Fibroblast of the conjunctiva (primary cell): ENCODE measurements at places on chromosomes 1 and 21.

DNA sequence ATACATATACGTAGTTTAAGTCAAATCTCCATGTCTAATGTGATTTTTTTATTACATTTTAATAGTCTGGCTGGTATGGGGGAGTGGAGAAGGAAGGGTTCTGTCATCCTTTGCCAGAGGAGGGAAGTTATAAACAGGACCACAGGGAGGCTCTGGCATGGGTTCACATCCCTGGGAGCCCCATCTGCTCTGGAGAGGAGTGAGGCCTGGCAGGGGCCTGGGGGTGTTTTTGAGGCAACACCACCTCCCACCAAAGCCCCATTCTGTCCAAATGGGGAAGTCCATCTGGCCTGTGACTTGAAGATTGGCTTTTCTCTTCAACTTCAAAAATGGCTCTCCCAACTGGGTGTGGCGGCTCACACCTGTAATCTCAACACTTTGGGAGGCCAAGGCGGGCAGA lies 15.8 kb downstream of the DISP3 start:
- DNase-seq = no peak

- no peak for DNase-seq
These were observed 10.9 kb upstream of the CD5L start for GRCh38 chr1:157852476-157852875.

GRCh38 chr1:177571076-177571475 lies 398.8 kb downstream of the SEC16B start:
- DNase-seq = no peak

DNA sequence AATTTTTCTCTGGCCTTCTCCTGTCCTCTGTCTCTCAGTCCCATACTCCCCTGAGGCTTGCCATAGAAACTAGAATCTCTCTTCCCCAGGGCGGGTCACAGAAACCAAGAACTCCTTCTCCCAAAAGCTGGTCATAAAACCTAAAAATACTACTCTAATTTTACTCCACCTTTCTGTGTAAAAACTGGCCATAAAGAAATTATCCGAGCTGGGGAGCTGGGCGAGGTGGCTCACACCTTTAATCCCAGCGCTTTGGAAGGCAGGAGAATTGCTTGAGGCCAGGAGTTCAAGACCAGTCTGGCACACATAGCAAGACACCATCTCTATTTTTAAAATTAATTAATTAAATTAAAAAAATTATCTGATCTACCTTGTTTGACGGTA lies 3.0 kb downstream of the ALG14 start:
- no peak for DNase-seq

GRCh38 chr1:214621236-214621635 lies 18.2 kb downstream of the CENPF start:
- no peak for DNase-seq

DNA sequence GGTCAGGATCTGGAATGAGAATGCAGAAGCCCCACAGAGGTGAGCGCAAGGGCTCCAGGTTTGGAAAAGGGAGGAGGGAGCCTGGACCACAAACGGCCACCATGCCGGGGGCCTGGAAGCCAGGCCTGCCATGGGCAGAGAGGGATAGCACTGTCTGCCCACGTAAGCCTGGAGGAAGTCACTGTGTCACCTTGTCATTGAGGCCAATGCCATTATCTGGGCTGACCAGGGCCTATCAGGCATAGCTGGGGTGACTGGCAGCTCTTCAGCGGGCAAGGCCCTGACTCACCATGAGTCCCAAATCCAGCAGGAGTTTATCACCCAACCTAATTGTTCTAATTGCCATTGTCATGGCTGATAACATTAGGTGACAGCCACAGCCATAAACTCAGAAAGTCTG lies 84.6 kb downstream of the MATN1 start:
- DNase-seq = no peak

GRCh38 chr1:88466011-88466410 lies 218.1 kb upstream of the PKN2 start:
- DNase-seq = no peak

GRCh38 chr1:143553627-143554026 lies 418.2 kb downstream of the FAM72C start:
- no peak for DNase-seq

DNA sequence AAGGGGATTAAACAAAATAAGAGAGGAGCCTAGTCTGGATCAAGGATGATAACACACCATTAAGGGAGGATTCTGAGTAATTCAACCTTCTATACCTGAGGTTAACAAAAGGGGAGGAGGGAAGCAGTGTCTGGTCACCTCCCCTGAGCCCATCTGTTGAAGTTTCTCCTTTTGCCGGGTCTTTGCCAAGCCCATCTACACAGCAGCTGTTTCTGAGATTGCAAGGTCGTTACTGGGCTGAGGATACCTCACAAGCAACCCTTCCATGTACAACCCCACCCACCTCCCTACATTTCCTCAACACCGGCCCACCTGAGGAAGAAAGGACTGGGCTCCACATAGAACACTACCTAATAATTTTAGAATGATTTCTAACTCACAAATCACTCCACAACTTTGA lies 26.3 kb downstream of the LRRC52 start:
- DNase-seq = no peak

- peak; percentile 44 for DNase-seq
These were observed 46.4 kb downstream of the VPS13D start for GRCh38 chr1:12276225-12276624.

- peak; percentile 40 for DNase-seq
These were observed 52.9 kb upstream of the CD46 start for GRCh38 chr1:207698822-207699483.

- DNase-seq = no peak
These were observed 84.6 kb downstream of the MAN1C1 start for GRCh38 chr1:25701030-25701785.

DNA sequence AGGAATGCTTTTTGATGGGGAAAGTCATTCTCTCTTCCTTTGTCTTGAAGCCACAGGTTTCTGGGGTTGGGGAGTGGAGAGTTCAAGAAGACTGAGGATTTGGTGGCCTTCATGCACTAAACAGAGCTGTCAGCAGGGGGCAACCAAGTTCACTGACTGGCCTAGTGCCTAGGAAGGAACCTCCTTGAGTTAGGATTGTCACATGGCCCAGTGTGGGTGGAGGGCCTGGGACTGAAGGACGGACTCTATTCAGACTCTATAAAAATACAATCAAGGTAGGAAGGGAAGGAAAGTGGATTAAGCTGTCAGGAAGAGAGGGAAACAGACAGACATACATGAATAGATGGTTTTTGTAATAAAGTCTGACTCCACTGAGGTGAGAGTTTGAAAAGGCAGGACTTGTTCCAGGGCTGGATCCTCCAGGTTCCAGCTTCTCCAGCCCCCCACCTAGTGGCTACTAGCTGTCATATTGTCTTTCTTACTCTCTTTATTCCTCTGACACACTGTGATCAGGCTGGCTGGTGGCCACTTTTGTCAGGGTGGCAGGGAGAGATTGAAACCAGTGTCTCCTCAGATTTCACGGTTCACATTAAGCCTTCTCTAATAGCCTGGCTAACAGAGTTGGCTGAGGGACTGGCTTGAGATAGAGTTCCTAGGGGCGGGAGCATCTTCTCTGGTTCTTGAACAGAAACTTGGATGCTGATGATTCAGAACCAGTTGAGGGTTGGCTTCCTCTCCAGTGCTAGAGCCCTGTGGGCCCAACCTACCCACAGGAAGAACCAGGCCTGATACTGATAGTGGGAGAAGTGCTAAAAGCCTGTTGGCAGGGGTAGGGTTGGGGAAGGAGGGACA lies 4.1 kb upstream of the SH3BGRL3 start:
- peak; percentile 95 for DNase-seq

- no peak for DNase-seq
These were observed 38.1 kb downstream of the PLEKHA6 start for GRCh38 chr1:204321665-204322064.

DNA sequence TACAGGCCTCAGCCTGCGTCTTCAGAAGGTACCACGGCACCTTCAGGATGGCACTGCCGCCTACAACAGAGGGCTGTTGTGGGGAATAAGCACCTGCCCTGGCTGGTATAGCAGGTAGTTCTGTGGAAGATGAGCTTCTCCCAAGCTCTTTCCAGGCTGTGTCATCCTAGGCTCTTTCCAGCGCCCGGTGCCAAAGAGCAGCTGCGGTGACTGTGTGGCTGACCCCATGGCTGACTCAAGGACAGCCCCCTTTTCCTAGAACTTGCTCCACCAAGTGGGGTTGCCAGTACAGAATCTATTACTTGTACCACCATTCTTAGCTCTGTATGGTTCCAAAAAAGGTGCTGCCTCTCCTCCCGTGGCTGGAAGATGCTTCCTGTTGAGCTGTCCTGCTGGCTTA lies 21.9 kb upstream of the EVA1B start:
- no peak for DNase-seq

DNA sequence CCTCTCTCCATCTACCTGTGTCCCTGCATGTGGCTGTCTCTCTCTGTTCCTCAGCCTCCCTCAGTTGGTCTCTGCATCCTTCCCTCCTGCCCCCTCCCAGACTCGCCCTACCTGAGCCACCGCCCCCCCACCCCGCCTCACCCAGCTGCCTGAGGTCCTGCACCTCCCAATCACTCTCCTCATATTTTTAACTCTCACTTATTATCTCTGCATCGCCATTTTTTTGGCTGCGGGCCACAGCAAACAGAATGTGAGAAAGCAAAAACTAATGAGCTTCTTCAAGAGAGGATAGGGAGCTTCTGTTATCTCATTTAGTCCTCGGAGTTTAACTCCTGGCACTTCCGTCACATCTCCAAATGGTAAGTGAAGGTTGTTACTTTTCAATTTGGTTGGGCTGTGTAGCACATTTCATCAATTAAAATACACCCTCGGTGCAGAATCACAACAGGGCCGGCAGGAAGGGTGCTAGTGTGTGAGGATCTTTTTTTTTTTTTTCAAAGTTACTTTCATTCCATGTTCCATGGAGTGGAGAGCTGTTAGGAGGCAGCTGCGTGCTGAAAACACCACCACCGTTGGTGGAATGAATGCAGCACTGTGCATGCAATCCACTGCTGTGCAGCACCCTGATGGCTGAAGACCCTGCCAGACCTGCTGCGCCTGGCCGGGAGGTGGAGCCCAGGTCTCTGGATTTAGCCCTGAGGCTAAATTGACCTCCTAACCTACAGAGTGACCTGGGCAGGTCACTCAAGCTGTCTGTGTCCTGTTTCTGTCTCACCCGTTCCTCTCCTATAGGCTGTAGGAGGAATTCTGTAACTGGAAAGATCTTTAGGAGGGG lies 157.2 kb upstream of the NFIA start:
- DNase-seq = no peak

DNA sequence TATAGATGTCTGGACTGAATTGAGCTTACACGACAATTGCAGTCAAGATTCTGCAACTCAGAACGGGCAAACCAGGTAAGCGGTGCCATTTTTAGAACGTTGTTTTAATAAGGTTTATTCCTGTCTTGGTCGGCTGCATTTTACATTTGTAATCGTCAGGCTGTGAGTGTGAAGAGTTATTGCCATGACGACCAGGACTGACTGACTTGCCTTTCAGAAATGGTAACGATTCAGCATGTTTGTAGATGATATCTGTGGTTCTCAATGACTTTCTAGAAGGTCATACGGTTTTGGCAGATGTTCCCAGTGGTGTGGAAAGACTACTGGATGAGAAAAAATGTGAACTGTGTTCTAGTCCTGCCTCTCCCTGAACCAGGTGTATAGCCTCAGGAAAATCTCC lies 271.3 kb upstream of the B3GALT2 start:
- DNase-seq = no peak

- peak; percentile 86 for DNase-seq
These were observed 49.0 kb downstream of the JAK1 start for GRCh38 chr1:64917328-64917861.

DNA sequence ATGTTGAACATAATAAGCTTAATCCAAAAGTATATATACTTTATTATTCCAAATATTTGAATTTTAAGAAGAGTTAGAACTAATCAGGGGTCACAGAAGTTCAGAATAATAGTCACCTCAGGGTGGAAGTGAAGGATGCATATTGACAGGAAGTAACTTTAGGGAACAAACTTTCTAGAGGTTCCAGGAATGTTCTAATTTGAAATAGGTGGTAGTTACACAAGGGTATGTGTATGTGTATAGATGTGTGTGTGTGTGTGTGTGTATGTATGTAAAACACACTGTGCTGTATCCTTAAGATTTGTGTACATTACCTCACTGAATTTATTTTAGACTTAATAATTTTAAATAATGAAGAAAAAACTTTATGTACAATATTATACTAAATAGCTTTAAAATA lies 110.4 kb downstream of the ACBD6 start:
- no peak for DNase-seq

DNA sequence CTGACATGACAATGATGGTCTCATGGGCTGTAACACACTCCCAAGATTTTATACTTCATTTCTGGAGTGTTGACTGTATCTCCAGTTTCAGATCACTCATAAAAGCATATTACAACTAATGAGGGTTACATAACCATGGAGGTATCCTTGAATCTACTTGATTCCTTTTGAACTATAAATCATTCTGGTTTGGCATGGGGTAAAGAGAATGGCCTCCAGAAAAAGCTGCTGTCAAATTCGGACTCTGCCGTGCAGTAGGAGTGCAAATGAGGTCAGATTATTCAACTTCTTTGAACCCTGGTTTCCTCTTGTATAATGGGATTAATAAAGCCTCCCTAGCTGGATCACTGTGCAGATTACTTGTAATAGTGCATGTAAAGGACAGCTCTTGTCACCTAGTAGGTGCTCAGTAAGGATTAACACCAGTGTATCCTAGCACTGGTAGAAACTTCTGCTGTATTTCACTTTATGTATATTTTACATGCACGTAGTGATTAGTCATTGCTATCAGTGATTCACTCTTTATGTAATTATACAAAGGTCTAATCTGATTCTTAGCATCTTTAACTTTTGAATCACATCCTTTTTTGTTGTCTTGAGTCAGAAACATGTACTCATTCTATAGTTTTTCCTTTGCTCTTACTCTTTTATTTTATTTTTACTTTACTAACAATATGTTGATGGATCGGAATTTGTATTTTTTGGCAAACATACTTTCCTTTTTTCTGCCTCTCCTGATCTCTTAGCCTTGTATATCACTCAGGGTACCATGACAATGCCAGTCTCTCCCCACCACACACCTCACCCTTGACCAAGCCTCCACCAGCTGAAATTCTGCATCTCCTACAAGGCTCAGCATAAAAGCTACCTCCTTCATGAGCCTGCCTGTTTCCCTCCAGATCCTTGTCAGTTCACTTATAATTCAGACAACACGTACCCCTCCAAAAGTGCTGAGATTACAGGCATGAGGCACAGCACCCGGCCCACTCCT lies 3.2 kb downstream of the LRRC8C start:
- DNase-seq = no peak

DNA sequence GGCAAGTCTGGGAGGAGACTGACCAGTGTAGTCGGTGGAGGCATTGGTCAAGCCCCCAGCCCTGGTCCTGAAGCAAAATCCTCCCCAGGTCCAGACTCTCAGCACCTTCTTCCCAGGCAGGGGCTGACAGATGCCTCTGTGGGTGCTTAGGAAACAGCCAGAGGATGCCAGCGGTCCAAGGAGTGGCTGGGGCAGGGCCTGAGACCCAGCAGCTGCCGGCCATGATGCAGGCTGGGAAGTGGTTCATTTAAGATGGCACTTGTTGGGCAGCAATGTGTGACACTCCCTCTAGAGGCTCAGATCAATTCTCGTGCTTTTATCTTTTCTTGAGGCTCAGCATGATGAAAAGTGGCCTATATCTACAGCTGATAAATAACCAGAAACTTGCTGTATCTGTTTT lies 165.0 kb upstream of the VAMP3 start:
- DNase-seq = no peak
